ENCODE measurements at places on chromosomes 6 and 20.

- DNase-seq, result no peak
Observed at GRCh38 chr6:80464901-80465300, 358.4 kb downstream of the BCKDHB start.

DNA sequence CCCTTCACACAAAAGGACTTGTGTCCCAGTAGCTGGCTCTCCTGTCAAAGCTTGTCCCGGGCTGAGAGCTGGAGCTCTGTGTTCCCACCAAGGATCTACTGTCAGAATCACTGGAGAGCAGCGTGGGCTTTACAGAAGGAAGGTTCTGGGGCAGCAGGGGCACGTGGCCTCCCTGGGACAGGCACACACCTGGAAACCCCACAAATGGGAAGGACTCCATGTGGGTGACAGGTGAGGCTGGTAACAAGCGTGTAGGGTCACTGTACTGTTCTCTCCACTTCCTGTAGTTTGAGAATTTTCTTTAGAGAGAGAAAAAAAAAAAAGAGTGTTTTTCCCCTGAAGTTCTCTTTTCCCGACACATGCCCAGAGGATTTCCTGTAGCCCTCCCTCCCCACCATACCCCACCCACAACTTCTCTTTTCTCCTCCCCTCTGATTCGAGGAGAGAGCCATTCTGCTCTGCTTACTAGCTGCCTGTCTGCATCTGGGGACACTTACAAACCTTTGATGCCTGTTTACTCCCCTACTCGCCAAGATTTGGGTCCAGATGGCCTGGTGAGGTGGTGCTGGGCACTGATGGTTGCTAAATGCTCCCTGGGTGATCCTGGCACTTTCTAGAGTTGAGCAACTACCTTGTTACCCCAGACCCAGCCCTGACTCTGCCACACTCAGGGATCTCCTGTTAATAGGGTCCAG is 84.1 kb upstream of the SIRPA start:
- peak; percentile 89 for DNase-seq

GRCh38 chr20:62458275-62459251 is 17.2 kb downstream of the GATA5 start:
- no peak for DNase-seq

GRCh38 chr20:53157443-53158408 is 185.6 kb downstream of the TSHZ2 start:
- DNase-seq, result peak; percentile 2

GRCh38 chr6:52392944-52393343 is 27.2 kb upstream of the EFHC1 start:
- no peak for DNase-seq

- DNase-seq, result peak; percentile 53
Observed at GRCh38 chr6:16129623-16130401, 926 bp downstream of the MYLIP start.

GRCh38 chr20:3720626-3721025 is 8.2 kb upstream of the SIGLEC1 start:
- DNase-seq, result no peak

GRCh38 chr6:64006246-64006645 is 370.6 kb downstream of the PHF3 start:
- DNase-seq, result no peak

DNA sequence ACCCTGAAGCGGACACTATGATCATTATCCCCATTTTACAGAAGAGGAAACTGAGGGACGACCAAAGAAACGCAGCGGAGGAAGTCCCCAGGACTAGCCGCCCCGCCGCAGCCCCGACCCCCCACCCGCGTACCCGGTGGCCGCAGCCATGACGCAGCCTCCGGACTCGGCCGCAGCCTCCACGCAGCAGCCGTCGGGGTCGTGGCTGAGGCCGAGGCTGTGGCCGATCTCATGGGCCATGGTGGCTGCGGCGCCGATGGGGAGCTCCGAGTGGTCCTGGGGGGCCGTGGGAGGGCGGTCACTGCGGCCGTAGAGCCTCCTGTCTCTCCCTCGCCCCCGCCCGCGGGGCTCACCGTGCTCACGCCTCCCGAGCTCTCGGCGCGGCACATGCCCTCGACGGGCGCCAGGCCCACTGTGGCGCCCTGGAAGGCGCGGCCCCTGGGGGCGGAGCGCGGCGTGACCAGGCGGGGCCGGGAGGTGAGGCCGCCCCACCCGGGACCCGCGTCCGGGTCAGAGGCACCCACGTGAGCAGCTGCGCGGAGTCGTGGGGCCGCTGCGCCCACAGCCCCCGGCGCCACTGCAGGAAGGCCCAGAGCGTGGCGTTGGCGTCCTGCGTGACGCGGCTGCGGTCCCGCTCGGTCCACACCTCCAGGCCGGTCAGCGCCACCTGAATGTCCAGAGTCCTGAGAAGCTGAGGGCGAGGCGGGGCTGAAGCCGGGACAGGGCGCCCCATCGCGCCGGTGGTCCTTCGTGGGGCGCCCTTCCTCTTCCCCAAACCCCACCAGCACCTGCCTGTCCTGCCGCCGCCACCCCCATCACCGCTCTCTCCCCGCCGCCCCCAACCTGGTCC is 8.4 kb downstream of the ADAM33 start:
- no peak for DNase-seq

GRCh38 chr20:41482647-41483552 is 116.3 kb upstream of the EMILIN3 start:
- DNase-seq, result no peak

- no peak for DNase-seq
Observed at GRCh38 chr20:2335096-2335870, 39.5 kb downstream of the TGM3 start.

Measured in midbrain (tissue), 1 donor.